Suppressor macrophage treated with lipopolysaccharide for 4 hours (primary cell): ENCODE measurements at places on chromosomes 2 and 18.

DNA sequence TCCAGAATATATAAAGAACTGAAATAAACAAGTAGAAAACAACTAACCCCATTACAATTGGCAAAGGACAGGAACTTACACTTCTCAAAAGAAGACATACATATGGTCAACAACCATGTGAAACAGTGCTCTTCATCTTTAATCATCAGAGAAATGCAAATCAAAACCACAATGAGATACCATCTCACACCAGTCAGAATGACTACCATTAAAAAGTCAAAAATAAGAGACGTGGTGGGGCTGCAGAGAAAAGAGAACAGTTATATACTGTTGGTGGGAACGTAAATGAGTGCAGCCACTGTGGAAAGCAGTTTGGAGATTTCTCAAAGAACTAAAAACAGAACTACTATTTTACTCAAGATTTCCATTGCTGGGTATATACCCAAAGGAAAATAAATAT is 1696.3 kb upstream of the TMEFF2 start:
- no peak for DNase-seq

GRCh38 chr2:213726101-213726500 is 441.8 kb downstream of the SPAG16 start:
- DNase-seq: no peak

GRCh38 chr2:132547090-132547687 is 122.8 kb downstream of the LYPD1 start:
- DNase-seq: peak; percentile 83

DNA sequence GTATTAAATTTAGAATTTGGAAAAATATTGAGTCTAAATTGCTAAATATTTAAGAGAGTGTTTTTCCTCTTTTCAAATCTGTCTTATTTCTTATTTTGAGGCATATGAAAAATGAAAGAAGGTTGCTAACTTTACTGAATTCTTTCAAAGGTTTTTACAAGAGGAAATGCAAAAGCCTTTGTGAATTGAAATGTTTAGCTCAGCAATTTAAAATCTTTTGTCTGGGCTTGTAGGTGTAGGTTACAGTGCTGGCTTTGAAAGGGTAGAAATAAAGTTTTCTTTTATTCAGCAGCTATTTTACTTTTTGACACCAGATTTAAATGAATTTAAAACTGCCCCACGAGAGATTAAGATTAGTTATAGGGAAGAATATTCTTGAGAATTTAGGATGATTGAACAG is 192.0 kb downstream of the CDH7 start:
- no peak for DNase-seq
